Activated naive CD8-positive, alpha-beta T cell treated with anti-CD3 and anti-CD28 coated beads, Interleukin-2, amount 10 ng/mL, durations not matched to agents 7 days and 5 days (primary cell): ENCODE measurements at places on chromosomes 6 and 20. TPM values are rescaled to one million over a fixed set of nuclear protein-coding genes. Genes with fewer than 3 reads are reported as not detected.
A peak's percentile ranks its signal among the peaks of the same experiment; 100 is the strongest.

DNA sequence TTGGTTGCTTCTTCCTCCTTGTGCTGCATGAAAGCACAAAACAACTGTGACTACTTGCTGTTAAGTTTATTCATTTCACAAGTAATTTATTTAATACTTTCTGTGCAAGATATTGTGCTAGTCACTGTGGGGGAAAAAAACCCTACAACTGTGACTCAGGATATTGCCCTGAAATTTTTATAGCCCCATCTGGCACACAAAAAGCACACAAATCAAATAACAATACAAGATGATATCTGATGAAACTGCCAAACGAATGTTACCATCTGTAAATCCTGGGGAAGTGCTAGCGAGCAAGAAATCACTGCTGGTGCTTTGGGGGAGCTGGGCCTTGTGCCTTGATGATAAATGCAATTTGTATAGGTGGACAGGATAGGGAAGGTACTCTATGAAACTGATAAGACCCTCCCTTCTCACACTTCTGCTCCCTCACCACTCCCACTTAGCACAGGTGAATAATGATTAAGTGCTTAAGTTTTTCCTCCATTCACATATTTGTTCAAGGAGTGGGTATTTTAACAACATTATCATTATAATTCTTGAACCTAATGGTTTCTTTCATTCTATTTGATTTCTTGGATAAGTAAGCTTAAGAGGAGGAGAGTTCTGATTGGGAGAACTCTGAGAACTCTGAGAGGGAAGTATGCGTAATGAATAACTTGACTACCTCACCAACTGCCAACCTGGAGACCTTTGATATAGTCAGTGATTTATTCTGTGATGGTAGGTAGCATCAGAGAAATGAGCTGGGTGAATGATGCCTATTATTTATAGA, 115.3 kb downstream of the RTN4IP1 start:
- no peak for DNase-seq

FOXF2 gene
- not detected for total RNA-seq

GRCh38 chr20:48875914-48876240, 45.6 kb upstream of the ARFGEF2 start:
- DNase-seq = no peak

- DNase-seq = no peak
Measured at GRCh38 chr6:75491291-75491690, 2.3 kb downstream of the FILIP1 start.

FAM217A gene
- not detected for total RNA-seq

DNA sequence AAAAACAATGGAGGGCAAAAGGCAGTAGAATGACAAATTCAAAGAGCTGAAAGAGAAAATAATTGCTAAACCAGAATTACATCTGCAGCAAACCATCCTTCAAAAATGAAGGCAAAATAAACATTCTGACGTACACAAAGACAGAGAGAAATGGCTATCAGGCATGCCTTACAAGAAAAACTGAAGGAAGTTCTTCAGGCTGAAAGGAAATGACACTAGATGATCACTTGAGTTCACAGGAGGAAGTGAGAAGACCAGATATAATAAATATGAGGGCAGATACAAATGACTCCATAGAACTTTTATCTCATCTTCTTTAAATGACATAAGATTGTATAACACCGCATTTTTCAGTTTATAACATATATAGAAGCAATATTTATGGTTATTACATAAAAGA, 30.0 kb downstream of the DZANK1 start:
- no peak for DNase-seq

EPHA7 gene
- total RNA-seq = not detected

ULBP3 gene
- 0.94 TPM for total RNA-seq

- no peak for DNase-seq
Measured at GRCh38 chr20:17417225-17417624, 114.0 kb downstream of the BFSP1 start.

DNA sequence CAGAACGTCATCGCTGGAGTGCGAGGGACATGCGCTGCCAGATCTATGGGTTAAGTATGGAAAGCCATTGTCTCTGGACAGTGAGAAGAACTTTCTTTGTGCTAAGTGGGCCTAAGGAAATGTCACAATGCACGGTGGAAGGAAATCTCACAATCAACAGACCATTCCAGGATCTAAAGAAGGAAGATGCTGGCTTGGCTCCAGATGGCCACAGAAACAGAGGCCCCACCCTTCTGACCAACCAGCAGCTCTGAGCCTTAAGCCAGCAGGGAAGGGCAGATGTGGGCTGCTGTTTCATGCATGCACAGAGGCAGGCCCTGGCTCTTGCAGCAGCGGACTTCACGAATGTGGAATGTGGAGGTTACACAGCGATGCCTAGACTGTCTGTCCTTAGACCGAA, 156.3 kb downstream of the SOBP start:
- DNase-seq = no peak

DNA sequence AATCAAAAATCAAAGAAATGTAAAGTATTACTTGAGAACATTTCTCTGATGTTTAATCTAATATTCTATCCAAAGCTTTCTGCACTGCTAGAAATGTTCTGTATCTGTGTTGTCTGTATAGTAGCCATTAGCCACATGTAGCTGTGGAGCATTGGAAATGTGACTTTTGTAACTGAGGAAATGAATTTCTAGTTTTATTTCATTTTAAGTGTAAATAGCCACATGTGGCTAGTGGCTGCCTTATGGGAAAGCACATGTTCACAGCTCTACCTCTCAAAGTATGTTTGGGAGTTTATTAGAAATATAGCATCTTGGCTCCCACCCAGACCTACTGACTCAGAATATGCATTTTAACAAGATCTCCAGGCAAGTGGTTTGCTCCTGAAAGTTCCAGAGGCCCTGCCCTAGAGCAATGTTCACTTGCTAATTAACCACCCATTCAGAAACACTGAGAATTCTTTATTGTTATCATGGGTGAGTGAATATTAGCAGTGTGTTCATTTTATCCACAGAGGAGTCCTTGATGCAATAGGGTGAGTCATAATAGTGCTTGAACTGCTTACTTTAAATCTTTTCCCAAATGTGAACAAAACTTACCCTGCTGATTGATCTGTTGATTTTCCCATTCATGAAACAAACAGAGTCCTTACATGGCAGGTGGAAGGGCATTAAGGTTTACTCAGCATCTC, 282.7 kb downstream of the PLCB1 start:
- no peak for DNase-seq

- DNase-seq = no peak
Measured at GRCh38 chr6:148769304-148769968, 22.6 kb downstream of the UST start.

SEL1L2 gene
- not detected for total RNA-seq

GRCh38 chr6:31575952-31576685, 754 bp downstream of the TNF start:
- DNase-seq = no peak

- DNase-seq = no peak
Measured at GRCh38 chr6:54697424-54697823, 149.1 kb upstream of the FAM83B start.

- no peak for DNase-seq
Measured at GRCh38 chr20:14830899-14831298, 493.5 kb upstream of the FLRT3 start.

SLC17A3 gene
- 0.28 TPM for total RNA-seq

CLVS2 gene
- total RNA-seq = not detected

KCNK15 gene
- not detected for total RNA-seq

DNA sequence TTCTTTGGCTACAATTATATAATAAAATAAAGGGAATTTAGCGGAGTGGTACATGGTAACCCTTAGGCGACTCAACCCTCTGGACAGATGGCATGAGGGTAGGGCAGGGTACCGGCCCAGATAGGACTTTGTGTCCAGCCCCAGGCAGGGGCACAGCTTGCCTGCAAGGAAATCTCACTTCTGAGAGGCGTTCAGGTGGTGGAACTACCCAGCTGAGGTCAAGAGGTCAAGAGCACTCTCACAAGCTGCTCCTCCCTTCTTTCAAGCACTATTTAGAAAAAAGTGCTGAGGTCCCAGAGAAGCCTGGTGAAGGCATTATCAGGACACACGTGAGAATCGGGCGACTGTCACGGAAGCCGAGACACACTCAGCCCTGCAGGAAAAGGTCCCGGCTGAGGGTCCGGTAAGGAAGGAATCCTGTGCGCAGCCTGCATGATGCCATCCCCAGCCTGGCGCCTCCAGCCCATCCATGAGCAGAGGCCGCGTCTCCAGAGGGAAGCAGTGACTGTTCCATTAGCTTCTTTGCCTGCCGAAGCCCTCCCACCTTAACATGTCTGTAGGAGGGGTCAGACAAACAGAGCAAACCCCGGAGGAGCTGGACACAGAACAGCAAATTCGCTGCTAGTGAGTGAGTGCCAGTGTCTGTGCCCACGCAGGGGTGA, 54.8 kb downstream of the WDR27 start:
- no peak for DNase-seq

DNA sequence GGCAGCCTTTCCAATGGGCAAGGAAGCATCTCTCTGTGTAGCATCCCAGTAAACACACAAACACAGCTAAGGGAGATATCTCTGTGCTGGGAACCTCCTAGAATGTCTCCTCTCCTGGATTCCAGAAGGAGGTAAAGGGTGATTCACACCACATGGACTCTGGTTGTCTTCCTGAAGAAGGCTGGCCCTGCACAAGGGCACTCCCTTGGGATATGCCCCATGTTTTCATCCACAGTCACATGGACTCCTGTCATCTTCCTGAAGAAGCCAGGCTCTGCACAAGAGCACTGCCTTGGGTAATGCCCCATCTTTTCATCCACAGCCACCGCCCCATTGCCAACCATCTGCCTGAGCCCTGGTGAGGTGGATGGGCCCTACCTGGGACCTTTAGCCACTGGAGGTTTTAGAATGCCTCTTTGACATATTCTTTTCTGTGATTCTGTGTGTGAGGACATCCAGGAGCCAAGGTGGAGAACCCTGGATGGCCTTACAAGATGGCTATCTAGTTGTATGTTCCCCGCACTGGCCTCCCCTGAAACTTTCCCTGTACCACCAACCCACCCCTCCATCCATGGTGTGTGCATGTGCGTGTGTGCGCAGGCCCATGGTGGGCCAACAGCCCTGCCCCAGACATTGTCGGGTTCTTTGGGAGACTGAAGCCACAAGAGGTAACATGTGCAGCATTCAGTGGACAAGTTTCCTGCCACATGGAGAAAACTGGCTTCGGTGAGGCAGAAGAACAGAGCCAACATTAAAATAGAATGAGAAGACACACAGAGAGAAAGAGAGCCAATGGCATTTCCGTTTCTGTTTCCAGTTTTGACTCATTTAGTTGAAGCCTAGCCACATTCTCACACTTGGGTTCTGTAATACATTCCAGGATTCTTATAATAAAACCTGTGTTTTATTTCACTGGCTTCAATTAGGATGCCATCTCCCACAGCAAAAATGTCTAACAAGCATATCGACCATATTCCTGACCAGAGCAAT, 110.2 kb upstream of the CST7 start:
- no peak for DNase-seq

- DNase-seq = no peak
Measured at GRCh38 chr6:157430834-157431233, 49.8 kb downstream of the ZDHHC14 start.

SRMS gene
- total RNA-seq = not detected

- DNase-seq = no peak
Measured at GRCh38 chr6:150615967-150616366, 16.3 kb downstream of the PLEKHG1 start.

PTPRA gene
- total RNA-seq = 68.1 TPM

DNA sequence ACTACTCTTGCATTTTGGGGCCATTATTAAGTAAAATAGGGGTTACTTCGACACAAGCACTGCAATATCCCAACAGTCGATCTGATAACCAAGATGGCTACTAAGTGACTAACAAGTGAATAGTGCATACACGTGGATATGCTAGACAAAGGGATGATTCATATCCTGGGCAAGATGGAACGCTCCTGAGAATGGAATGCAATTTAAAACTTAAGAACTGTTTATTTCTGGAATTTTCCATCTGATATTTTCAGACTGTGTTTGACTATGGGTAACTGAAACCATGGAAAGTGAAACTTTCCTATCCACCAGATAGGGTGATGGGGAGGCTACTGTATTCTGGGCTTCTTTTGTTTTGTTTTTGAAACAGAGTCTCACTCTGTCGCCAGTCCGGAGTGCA, 66.5 kb downstream of the ILRUN start:
- no peak for DNase-seq

GRCh38 chr6:135183532-135184440, 2.7 kb downstream of the MYB start:
- peak; percentile 80 for DNase-seq

GSS gene
- total RNA-seq = 53.8 TPM

GGTLC1 gene
- not detected for total RNA-seq

- DNase-seq = no peak
Measured at GRCh38 chr6:116221911-116222310, 32.0 kb downstream of the TSPYL4 start.

DLK2 gene
- total RNA-seq = 0.37 TPM

DNA sequence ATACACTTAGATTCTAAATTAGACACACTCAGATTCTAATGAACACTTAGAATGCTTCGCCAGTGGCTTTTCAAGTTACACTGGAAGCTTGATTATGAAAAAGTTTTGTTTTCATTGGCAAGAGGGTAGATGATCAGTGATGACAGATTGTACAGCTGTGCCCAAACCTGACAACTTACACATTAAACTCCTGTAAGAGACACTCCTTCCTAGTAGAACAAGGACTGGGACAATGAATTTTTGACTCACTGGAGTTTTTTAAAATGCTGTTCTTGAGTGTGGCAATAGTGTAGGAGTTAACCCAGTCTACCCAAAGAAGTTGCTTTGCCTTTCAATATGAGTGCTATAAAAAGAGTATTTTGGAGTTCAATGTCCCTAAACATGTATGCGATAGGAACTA, 140.8 kb downstream of the SLC16A10 start:
- no peak for DNase-seq

LTB gene
- 431 TPM for total RNA-seq

GRCh38 chr6:1461207-1461606, 71.8 kb downstream of the FOXF2 start:
- no peak for DNase-seq

ERVFRD-1 gene
- total RNA-seq = not detected

- no peak for DNase-seq
Measured at GRCh38 chr20:48349656-48350055, 478.1 kb downstream of the PREX1 start.

GRCh38 chr6:114446342-114446741, 103.5 kb upstream of the HS3ST5 start:
- DNase-seq = no peak

DNA sequence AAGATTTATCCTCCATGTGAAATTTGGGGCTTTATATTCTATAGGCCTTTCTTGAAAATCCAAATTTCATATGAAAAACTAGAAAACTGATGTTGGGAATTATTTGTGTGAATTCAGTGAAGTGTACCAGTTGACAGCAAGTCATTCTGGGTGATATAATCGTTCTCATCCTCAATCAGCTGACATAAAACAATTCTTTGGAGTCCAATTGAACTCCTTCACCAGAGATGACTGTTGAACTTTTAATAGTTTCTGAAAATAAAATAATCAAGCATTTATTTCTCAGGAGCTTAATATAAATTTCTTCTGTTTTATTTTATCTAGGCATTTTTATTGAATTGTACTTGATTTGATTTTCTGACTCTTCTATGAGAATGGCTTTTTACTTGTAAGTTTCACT, 92.6 kb downstream of the ADGRB3 start:
- DNase-seq = no peak

- DNase-seq = no peak
Measured at GRCh38 chr6:72328775-72329174, 293.1 kb upstream of the KCNQ5 start.
